OCI-M1 (cell line): ENCODE measurements at places on chromosomes 4 and X.

- DNase-seq: no peak
Measured at GRCh38 chrX:71603618-71604017, 14.7 kb downstream of the CXCR3 start.

DNA sequence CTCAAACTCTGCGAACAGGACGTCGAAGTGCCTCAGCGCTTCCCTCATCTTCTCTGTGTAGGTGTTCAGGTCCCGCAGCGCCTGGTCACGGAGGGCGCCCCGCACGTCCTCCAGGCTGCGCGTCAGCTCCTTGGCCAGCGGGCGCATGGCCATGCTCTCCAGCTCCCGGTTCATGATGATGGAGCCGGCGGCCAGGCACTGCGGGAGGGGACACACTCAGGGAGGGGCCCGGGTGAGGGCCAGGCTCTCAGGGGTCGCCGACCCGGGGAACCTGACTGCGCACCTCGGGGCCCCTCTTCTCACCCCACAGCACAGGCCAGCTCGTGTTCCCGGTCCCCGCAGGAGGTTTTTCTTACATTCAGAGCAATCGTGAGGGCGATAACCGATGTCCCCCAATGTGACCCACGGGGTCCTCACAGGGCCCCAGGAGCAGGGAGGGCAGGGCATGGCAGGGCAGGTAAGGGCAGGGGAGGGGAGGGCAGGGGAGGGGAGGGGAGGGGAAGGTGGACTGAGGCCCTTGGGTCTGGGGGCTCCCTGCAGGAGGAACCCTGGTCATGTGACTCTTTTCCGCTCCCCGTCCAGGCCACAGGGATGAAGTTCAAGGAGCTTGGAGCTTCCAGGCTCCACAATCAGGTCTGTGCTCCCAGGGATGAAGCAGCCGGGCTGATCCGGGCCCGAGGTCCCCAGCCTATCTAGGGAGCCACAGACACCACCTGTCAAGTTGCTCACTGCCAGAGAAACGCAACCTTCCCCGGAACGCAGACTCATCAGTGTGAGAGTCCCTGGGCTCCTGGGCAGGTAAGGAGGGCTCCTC lies 77.8 kb upstream of the MXD4 start:
- no peak for DNase-seq

DNA sequence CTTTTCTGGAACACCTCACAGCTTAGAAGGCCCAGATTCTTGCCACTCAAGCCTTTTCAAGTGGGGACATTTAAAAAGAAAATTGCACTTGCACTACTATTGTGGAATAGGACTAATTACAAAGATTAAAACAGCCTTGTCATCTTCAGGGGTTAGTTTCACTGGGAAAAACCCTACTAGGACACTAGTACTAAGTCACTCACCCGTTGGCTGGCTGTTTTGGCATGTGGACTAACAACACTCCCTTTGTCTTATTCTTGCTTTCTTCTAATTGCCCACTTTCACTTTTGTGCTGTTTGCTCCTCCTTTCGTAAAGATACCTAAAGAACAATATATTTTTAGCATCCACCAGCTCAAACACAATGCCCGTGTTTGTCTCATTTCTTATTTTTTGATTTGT lies 200.9 kb upstream of the MID1 start:
- DNase-seq: peak; percentile 44

DNA sequence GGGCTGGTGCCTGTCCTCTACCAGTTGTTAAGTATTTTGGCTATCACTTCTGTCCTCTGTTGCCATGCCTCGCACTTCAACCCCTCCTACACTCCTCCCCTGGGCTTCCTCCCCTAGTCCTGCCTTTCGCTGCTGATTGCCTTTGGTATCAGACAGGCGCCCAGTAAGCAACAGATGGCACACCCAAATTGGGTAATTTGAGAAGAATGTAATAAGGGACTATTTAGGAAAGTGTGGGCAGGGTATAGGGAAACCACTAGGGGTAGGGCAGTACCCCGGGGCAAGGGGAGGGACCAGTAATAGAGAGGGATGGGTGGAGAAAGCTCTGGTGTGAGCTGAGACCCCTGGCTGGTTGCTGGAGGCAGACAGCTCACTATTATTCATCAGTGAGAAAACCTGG lies 172.7 kb upstream of the USP9X start:
- DNase-seq: no peak

DNA sequence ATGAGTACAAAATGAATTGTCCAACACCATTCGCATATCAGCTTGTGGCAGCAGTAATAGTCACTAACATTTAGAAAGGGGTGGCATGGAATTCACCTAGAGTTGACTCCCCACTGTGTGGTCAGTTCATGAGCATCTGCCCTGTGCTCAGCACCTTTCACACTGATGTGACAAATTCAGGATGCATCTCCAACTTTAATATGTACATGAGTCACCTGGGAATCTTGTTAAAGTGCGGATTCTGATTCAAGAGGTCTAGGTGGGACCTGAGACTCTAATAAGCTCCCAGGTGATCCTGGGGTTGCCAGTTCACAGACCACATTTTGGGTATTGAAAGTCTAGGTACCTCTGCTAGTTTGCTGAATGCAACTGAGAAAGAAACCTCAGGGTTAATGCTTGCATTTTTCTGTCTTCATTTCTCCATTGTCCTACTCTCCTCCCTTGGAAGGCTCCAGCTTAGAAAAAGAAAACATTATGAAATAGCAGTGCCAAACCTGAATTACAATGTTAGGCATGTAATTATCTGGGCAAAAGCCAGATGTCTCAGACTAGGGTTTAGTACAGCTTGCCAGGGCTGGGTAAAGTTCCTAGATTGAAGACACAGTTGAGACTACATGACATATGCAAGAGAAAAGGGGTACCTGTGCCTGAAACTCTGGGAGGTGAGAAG lies 32.7 kb downstream of the TMSB4X start:
- no peak for DNase-seq

DNA sequence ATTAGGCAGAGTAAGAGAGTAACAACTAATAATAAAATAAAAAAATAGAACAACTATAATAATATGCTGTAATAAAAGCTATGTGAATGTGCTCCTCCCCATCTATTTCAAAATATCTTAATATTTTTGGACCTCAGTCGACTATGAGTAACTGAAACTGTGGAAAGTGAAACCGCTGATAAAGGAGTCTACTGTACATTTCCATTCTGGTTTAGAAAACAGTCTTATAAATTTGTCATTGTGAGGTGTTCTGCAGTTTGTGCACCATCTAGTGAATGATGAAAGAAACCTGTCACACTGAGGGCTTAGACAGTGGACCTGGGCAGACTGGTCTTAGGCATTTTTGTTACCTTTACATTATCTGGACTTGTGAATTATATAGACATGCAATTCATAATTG lies 42.0 kb downstream of the TMEM150C start:
- DNase-seq: peak; percentile 46

GRCh38 chr4:1547856-1548826 lies 136.0 kb downstream of the FAM53A start:
- DNase-seq: no peak
